ENCODE measurements at places on chromosomes 4 and X.

DNA sequence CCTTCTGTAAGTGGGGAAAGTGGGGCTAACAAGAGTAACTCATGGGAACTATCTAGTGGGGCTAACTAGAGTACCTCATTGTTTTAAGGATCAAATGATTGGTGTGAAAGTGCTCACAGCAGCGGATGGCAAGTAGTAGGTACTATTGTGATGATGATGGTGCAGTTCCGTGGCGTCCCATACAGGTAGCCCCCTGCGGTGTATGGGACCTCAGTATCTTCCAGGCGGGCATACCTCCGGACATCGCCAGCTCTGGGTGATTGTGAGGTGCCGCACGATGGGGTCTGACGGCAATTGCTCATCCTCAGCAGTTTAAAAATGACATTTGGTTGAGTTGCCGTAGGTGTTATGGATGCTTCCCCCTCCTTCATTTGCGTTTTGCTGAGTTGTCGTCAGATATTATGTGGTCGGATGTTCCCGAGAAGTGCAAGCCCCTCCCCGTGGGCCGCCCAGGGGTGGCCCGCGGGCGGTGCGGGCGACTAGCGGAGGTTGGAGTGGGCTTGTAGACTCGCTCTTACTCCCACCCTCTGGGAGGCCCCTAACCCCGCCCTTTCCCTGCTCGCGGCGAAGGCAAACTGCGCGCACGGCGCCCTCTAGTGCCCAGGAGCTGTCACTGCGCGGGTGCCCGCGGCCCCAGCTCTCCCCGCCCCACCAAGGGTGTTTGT lies 18.3 kb upstream of the GPR101 start:
- DNase-seq: peak; percentile 51

DNA sequence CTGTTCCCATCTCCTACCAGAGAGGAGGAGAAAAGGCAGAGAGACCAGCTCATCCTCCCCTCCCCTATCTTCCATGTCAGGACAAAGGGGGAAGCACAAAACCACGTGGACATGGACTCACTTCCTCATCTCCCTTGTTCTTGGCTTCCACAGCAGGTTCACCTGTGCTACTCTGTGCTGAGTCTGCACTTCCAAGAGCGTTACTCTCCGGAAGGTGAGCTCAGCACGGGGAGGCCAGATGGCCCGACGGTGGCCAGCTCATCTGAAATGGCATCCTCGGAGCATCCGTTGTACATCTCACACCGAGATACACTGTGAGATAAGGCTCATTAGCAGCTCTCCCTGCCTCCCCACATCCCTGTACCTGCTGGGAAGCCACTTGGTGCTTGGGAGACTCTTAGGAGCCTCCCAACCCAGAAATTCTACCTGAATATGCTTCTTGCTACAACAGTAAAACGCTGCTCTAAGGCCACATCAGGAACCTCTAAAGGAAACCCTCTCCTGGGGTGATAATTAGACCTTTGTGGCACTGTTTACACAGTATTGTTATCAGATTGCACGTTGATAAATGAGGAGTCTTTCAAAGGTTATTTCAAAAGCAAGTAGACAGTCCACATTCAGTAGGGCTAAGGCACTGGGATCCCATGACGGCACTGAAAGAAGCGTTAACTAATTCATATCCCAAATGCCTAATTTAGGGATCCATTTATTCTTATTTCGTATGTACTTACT lies 19.4 kb downstream of the LGI2 start:
- DNase-seq: no peak

DNA sequence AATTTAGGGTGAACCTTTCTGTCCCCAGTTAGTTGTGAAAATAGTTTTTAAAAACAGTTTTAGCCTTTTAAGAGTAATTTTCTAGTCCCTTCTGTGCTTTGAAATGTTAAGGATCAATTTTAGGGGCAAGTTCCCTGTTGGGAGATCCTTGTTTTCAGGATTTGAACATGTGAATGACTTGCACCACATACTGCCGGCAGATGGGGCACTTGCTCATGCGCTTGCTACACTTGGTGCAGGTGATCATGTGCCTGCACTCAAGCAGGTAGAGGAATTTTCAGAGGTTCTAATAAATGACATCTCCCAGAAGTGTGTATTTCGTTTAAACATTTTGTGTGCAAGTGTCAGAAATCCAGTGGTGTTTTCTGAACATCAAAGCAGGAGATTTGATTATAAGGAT lies 195.9 kb downstream of the CHM start:
- peak; percentile 5 for DNase-seq

- no peak for DNase-seq
These were observed 220.3 kb upstream of the SFRP2 start for GRCh38 chr4:154009191-154009590.

- no peak for DNase-seq
These were observed 600 bp downstream of the RADX start for GRCh38 chrX:106612393-106612763.

- no peak for DNase-seq
These were observed 26.0 kb downstream of the NLGN3 start for GRCh38 chrX:71170660-71171059.

- DNase-seq: no peak
These were observed 702.3 kb downstream of the TRIML1 start for GRCh38 chr4:188841523-188841922.

- no peak for DNase-seq
These were observed 59.6 kb downstream of the STK32B start for GRCh38 chr4:5110901-5111300.

GRCh38 chr4:167274351-167274750 lies 40.1 kb upstream of the SPOCK3 start:
- DNase-seq: no peak

DNA sequence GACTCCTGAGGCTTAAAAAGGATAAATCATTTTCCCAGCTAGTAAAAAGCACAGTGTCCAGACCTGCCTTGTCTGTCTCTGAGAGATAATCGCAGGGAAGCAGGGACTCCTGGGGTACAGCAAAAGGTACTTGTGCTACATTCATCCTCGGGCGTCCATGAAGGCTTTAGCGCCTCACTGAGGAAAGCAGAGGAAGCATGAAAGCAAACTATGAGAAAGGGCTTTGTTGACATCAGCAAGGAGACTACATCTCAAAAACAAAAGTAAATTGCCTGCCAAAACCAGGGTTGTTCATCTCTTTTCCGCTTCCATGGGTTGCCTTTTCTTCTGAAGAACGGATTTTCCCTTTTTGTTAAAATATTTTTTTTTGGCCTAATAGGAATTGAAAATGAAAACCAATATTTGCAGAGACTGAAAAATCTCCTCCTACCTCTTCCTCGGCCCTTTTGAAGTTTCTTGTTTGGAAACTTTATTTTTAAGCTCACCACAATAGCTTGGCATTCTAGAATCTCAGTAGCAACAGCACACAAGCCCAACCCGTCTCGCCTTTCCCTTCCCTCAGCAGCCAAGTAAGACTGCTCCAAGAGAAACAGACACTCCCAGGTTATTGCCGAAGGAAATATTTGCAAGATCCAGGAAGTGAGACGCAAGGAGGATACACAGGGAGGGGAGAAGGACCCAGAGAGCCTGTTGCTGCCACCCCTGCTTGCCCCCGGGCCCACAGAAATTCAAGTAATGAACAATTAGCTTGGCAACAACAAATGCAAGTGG lies 148.3 kb upstream of the DGKK start:
- no peak for DNase-seq

DNA sequence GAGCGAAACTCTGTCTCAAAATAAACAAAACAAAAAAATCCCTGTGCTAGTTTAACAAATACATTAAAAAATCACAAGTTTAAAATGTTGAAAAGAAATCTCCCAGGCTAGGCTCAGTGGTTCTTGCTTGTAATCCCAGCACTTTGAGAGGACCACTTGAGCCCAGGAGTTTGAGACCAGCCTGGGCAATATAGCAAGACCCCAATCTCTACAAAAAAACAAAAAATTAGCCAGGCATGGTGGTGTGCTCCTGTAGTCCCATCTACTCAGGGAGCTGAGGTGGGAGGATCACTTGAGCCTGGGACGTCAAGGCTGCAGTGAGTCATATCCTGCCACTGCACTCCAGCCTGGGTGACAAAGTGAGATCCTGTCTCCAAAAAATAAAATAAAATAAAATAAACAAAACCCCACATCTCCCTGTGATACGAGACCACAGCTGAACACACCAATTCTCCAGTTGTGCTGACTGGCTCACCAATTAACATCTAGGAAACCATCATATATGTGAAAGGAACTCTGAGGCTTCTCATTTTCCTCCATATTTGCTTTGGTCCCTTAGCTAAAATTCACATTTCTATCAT lies 7.3 kb downstream of the RPS4X start:
- peak; percentile 4 for DNase-seq

GRCh38 chrX:10524578-10524977 lies 95.8 kb downstream of the MID1 start:
- DNase-seq: no peak

DNA sequence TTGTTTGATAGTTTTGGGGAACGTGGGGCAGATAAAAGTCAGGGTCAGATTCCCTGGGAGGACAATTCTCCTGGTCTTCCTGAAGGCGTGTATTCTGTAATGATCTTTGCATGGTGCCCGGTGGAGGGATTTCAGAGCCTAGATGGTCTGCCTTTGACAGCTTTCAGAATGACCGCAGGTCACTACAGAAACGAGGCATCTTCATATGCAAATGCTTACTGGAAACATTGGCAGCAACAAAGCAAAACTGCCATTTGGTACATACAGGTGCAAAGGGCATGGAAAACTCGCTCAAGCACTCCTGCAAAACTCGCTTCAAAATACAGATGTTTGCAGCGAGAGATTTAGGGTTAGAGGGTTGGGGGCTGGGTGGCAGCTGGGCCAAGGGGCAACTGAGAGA lies 8.8 kb downstream of the C4orf50 start:
- no peak for DNase-seq

GRCh38 chr4:1074077-1074476 lies 39.3 kb downstream of the RNF212 start:
- DNase-seq: no peak

GRCh38 chr4:77031544-77031943 lies 44.2 kb downstream of the CCNI start:
- no peak for DNase-seq

DNA sequence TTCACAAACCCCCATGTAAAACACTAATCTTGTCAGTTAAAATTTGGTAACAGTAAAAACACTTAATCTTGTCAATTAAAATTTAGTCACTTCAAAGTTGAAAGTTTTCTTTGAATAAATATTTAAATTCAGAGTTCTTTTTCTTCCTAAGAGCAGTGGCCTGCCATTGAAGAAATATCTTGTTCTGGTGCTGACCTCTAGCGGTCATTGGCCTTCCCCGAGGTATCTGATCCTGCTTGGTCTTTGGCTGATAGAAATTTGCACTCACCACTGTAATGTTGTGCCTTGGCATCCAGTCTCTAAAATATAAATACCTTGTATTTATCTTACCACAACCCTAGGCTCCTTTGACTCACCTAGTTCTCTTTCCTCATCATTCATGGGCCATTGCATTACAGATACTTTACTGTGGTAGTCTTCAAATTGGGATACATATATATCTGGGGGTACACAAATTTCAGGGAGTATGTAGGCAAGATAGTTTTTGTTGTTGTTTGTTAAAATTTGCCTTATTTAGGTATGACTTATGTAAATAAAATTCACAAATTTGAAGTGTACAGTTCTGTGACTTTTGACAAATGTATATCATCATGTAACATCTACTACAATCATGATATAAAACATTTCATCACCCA lies 6.7 kb upstream of the ART3 start:
- DNase-seq: peak; percentile 92

DNA sequence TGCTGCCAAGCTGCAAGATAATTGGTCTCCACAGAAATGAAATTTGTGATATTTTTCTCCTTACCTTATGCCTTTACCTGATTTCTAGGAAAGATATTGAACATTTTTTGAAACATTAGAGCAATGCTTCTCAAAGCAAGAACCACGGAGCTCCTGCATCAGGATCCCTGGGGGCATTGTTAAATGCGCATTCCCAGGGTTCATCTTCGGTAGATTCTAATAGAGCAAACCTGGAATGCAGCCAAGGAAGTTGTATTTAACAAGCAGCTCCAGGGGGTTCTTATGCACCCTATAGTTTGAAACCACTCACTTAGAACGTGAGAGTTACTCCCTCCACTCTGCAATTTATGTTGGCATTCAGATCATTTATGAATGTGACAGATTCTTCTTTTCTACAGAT lies 126.2 kb downstream of the SLC39A8 start:
- DNase-seq: no peak

DNA sequence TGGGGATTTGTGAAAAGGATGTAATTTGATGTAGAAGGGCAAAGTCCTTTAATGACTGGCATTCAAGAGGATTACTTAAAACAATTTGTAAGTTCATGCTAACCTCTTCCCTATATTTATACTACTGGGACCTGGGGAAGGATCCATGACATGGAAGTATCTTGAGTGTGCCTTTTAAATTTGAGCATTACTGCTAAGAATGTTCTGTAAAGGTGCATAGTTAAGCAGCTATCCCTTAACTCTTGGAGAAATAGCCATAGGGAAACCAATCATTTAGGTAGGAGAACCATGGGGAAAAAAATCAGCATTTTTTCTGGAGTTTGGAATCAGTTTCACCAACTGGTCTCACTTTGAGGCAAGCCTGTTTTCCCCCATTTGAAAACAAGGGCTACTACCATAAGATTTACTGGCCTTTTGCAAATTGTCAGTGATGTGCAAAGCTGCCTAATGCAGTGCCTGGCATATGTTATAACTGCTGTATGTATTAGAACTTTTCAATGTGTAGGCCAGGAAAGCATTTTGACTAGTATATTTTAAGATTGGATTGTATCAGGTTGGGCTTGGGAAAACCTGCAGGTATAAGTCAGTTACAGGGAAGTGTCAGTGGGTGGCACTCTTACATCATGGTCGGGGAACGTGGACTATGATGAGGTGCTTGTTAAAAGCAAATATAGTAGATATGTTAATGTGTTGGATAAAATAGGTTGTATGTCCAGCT lies 72.1 kb downstream of the PRSS12 start:
- DNase-seq: peak; percentile 51

DNA sequence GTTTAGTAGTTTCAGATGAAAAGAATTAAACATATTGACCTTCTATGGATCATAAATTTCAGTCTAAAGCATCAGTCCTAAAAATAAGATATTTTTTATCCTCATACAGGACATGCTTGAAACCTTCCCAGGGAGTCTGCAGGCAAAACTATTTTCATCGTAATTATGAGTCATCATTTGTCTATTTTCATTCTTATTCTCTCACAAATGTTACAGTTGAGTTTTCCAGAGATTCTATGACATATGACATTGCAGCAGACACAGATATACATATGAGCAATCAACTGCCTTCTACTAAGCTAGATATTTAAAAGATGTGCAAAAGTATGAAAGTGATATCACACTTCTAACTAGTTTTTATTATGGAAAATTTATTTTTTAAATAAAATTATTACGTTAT lies 398.0 kb downstream of the MAGEB5 start:
- no peak for DNase-seq

- no peak for DNase-seq
These were observed 112.9 kb upstream of the C1QTNF7 start for GRCh38 chr4:15314974-15315373.

- peak; percentile 32 for DNase-seq
These were observed 133.4 kb downstream of the ATG4A start for GRCh38 chrX:108224727-108225621.

GRCh38 chr4:1472148-1472797 lies 66.0 kb upstream of the NKX1-1 start:
- no peak for DNase-seq

DNA sequence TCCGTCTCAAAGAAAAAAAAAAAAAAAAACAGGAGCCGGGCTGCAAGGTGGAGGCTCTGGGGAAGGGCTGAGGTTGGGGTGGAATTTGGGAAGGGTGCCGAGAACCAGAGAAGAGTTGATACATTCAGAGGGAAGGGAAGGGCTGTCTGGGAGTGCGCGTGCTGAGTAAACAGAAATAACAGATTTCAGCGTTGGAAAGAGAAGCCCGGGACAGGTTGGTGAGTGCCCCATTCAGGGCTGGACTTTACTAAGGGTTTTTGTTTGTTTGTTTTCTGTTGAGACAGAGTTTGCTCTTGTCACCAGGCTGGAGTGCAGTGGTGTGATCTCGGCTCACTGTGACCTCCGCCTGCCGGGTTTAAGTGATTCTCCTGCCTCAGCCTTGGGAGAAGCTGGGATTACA lies 1.7 kb upstream of the IL3RA start:
- no peak for DNase-seq
